GOT3 (cell line): ENCODE measurements at places on chromosomes 12 and 14.

DNA sequence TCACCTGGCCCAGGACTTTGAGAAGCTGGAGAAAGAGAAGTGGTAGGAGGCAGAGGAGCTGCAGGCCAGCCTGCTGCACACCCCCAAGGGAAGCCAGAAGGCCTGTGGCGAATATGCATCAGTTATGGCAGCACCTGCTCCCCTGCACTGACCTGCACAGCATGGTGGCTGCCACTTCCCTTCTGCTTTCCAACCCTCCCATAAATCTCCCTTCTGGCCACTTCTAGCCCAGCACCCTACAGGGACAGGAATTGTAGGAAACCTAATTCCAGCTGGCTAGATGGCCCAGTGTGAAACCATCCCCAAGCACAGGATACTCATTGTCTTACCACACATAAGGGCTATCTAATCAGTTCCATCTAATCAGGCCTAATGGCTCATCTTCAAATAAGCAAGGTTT lies 136.3 kb downstream of the TBX3 start:
- no peak for DNase-seq

DNA sequence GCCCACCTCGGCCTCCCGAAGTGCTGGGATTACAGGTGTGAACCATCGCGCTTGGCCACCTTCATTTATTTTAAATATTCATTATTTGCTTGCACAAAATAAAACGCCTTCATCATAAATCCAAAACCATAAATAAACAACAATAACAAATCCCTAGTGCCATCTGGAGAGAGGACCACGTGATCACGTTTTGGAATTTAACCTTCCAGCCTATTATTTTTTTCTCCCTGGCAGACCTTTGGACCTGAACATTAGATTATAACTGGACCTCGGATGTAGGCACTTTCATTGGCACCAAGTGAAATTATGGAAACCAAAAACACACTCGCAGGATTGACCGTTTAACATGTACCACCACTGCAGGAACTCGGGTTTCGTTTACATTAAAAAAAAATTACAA lies 2.0 kb downstream of the DNAH10 start:
- no peak for DNase-seq

GRCh38 chr14:52369305-52369801 lies 55.2 kb downstream of the PTGER2 start:
- DNase-seq: no peak

DNA sequence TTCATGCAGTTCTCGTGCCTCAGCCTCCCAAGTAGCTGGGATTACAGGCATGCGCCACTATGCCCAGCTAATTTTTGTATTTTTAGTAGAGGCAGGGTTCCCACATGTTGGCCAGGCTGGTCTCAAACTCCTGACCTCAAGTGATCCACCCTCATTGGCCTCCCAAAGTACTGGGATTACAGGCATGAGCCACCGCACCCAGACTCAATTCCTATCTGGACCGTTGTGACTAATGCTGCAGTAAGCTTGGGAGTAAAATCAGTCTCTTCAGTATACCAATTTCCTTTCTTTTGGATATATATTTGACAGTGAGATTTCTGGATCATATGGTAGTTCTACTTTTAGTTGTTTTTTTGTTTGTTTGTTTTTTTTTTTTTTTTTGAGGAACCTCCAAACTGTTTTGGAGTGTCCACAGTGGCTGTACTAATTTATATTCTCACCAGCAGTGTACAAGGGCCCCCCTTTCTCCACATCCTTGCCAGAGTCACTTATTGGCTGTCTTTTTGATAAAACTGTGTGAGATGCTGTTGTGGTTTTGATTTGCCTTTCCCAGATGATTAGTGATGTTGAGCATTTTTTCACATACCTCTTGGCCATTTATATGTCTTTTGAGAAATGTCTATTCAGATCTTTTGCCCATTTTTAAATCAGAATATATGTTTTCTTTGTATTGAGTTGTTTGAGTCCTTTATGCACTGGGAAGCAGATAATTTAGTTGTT lies 37.3 kb upstream of the EVL start:
- DNase-seq: no peak

GRCh38 chr14:99232714-99233214 lies 39.2 kb downstream of the BCL11B start:
- no peak for DNase-seq

DNA sequence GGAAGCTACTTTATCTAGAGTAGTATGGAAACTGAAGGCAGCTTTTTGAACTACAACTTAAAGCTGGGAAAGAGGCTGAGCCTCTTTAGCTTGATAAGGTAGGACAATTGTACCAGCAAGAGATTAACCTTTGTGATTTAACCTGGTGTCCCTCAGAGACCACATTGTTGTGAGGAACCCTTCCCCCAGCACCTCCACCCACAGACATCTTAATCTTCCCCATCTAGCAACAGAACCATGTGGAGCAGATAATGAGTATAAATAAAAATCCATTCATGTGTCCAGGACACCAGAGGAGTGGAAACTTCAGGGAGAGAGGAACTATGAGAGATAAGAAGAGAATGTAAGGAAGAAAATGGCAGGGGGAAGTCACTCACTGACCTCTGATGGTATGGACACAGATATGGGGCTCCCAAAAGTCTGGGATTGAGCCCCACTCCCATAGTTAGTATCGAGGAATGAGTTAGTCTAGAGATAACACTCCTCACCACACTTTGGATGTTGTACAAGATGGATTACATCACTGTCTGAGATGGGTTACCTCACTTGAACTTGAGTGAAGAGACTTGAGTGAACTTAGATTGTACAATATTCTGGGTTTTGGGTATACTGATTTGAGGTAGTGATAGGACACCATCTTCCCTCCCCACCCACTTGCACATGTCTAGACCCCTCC lies 33.9 kb upstream of the SLC38A2 start:
- DNase-seq: no peak

- no peak for DNase-seq
Observed at GRCh38 chr14:90308561-90308960, 23.2 kb downstream of the NRDE2 start.

DNA sequence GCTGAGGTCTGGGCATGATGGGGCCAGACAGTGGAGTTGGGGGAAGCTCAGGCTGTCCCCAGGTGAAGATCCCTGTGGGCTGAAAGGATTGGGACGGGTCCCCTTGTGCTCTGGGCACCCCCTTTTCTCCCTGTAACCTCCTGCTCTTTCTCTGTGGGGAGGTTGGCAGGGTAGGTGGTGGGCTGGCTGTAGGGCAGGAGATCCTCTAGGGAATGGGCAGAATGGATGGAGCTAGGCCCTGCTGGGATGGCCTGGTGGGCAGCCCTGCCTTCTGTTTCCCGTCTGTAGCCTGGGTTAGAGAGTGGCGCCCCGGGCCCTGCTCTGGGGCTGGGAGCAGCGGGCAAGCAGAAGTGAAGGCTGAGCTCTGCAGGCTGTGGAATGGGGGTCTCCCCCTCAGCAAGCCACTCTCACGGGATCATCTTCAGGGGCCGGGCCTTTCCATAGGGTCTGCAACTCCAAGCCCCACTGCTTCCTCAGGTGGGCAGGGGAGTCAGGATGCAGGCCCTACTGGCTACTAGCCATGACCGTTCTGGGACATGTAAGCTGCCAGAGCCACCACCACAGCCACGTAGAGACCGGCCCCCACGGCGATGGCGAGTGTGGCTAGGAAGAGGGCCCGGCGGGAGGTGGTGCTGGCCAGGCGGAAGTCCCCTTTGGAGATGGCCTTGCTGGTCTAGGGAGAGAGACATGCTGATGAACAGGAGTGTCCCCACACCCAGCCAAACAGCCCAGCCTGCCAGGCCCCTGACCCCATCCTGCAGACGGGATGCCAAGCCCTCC lies 18.8 kb downstream of the SYNDIG1L start:
- no peak for DNase-seq

DNA sequence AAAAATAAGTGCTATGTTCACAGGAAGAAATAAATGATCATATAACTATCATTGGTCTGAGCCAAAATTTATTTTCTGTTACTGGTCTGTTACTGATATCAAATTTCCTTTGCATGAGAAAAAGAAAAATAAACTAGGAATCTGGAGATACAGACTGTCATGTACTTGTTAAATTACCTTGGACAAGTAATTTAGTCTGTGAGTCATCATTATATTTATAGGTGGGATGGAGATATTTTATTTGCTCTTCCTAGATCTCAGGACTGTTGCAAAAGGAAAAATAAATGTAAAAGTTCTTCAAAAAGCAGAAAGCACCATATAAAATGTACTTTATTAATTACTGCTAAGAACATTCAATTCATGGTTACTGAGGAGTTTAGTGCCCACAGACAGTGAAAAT lies 174.4 kb downstream of the PTPRO start:
- no peak for DNase-seq

DNA sequence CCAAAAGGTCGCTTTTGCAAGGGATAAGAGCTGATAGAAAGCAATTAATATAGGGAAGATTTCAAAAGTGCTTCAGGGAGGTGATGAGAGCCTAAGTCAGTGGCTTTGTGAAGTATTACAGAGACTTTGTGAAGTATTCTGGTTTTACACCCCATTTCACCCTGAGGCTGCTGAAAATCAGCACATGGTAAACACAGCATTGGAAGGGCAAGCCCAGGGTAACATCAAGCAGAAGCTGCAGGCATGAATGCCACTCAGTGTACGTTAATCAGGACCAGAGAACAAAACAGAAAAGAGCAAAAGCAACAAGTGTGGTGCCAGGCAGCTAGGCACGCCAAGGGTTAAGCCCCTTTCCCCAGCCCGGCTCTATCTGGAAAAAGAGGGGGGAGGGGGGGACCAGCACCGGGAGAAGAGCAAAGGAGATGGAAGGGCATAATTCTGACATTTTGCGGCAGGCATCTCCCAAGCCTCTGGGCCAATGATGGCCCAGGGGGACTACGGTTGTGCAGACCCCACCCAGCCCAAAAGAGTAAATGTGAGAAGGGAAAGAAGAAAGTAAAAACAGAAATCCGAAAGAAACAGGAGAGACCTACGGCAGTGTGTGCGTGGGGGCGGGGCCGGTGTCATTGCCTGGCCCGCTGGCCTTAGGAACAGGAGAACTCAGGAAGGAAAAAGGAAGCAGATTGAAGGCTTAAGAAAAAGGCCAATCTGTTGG lies 58.9 kb downstream of the DHRS2 start:
- no peak for DNase-seq

DNA sequence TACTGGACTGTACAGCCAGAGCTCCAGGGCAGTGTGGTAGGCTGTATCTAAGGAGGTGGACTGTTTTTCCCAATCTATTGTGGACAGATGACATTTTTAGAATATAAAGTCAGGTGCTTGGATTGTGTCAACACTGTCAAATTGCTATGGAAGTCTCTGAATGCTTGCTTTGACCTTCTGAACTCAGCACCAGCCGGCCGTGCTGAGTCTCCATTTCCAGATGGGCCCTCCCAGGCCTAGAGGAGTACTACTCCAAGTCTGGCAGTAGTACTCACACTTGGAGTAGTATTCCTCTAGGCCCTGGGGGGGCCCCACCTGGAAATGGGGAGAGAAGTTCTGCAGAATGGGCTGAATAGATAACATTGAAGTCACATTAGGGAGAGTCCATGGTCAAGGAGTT lies 16.2 kb upstream of the KCNK13 start:
- DNase-seq: no peak

DNA sequence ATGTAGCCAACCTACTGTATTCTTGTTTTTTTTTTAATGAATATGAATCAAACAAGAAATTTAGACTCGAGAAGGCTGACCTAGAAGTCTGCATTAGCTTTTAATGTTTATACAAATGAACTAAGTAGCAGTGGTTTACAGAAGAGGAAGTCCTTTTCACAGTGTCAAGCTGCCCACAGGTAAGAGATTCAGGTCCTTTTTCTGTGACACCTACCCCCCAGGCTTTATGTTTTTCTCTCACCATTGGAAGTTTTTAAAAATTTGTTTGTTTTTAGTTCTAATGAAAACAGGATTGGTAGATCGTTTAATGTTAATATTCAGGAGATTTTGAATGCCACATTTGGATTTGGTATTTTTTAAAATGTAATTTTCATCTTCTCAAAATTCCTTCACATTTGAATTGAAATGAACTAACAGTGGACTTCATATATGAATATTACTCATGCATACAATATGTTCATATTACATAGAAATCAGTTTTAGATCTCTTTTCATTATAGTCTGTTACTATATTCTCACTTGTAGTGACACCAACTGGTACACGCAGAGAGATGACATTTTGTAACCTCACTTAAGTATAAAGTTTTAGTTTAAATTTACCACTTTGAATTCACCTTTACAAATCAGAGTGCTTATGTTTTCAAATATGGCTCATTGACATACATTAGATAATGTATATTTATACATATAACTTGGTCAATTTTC lies 29.7 kb downstream of the ATF7IP start:
- no peak for DNase-seq

- no peak for DNase-seq
Observed at GRCh38 chr12:110669193-110669502, 19.8 kb downstream of the HVCN1 start.

DNA sequence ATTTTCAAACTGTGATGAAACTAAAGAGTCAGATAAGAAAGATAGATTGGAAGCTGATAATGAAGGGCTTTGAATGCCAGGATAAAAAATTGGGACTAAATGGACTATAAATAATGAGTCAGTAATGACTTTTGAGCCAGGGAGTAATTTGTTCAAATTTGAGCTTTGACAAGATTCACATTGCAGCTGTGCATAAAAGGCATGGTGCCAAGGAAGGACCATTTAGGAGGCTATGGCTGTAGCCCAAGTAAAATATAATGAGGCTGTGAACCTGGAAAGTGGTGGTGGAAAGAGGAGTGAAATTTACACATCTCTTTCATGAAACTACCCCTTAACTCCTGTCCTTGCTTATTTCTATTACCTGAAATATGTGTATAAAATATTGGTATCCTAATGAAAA lies 218.5 kb downstream of the SLC6A15 start:
- no peak for DNase-seq

DNA sequence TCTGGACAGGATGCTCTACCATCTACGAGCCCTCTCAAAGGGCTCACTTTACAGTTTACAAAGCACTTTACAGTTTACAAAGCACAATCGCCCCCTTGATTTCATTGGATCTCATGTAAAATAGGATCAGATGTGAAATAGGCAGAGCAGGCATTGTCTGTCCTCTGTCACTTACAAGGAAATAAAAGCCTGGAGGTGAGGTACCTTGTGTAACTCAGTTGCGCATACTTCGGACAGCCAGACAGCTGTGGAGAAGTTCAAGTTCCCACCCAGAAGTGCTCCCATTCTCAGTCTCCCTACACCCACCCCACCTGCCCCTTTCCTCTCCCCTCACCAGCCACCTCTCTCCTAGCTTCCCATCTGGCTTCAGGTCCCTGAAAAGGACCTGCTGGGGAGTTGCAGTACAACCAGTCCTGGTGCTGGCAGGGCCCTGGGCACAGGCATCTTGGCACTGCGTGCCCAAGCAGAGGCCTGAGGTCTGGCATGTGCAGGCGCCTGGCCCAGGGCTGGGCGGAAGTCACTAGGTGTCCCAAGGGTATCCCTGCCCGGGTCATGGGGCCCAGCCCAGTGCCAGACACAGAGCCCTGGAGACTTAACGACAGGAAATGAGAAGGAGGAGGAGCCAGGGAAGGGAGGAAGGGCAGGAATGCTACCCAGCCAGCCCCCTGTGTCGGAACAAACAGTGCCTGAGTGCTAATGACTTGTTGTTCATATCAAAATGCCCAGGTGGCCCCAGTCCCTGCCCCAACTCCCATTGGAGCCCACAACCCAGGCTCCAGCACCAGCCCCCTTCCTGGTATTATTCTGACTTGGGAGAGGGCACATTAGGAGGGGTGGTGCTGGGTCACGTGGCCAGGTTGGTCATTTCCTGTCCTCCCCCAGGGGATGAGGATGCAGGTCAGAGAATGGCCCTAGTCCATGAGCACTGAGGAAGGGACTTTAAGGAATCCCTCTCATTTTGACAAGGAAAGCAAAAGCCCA lies 5.4 kb downstream of the RAPGEF3 start:
- no peak for DNase-seq
